Activated naive CD8-positive, alpha-beta T cell treated with anti-CD3 and anti-CD28 coated beads for 36 hours (primary cell): ENCODE measurements at places on chromosomes 4 and X. TPM values are rescaled to one million over a fixed set of nuclear protein-coding genes. Genes with fewer than 3 reads are reported as not detected.
A peak's percentile ranks its signal among the peaks of the same experiment; 100 is the strongest.

DNA sequence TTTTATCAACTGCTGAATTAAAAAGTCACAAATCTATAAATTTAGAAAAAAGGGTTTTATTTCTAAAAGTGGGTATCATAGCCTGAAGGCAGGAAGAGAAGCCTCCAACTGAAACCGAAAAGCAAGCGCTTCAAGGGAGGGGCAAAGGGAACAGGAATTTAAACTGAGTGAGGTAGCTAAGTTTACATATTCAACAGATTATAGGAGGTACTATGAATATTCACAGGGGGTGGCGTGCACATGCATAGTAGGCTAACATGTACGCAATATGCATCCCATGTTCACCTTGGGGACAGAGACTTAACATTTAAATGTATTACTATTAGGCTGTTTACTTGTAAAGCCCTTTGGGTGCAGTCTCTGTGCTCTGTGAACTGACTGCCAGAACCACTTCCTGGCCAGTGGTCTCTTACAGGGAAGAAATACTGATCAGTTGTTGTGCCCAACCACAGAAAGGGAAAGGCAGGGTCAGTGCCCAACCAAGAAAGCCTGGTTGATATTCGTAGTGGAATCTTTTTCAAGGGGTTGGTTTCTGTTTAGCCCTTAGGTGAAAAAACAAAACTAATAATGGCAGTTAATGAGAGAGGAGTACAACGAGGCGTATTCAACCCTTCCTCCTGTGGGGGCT is 168.7 kb upstream of the GALNTL6 start:
- no peak overlapping the region for H3K27ac ChIP-seq
- no peaks in the 10 kb centered on the region for H3K27me3 ChIP-seq
- no peaks in the 10 kb centered on the region for H3K36me3 ChIP-seq
- peak; percentile 4 for DNase-seq
- H3K4me3 ChIP-seq, result no peak overlapping the region

The DNAAF6 gene
- not detected for total RNA-seq

The OTUD6A gene
- not detected for total RNA-seq

The USP17L30 gene
- total RNA-seq, result not detected

DNA sequence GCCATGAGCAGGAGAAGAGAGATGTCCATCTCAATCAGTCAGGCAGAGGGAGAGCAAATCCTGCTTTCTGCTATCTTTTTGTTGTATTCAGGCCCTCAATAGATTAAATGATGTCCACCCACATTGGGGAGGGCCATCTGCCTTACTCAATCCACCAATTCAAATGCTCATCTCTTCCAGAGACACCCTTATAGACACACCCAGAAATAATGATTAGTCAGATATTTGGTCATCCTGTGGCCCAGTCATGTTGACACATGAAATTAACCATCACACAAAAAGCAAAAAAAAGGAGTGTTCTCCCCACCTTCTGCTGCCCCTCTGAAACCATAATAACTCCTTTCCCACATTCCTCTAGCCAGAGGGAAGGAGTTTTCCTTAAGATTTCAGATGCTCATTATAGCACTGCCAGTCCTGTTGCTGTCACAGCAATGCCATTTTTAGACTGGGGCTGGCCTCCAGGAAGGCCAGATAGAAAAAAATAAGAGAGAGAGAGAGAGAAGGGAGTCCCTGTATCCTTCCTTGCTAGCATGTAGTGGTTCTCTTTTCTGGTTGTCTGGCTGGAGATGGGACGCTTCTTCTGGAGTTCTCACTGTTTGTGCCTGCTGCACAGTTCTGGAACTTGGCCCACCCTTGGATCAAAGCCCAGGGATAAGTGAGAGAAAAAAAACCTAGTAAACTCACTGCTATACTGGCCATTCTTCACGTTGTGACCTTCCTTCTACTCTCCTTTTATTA is 177.7 kb downstream of the RBM46 start:
- DNase-seq, result no peak
- no peaks in the 10 kb centered on the region for H3K36me3 ChIP-seq
- H3K4me3 ChIP-seq, result no peak overlapping the region
- no peak overlapping the region for H3K27ac ChIP-seq
- H3K4me1 ChIP-seq, result no peaks in the 10 kb centered on the region
- H3K27me3 ChIP-seq, result peaks cover 4% of the 10 kb centered on the region

DNA sequence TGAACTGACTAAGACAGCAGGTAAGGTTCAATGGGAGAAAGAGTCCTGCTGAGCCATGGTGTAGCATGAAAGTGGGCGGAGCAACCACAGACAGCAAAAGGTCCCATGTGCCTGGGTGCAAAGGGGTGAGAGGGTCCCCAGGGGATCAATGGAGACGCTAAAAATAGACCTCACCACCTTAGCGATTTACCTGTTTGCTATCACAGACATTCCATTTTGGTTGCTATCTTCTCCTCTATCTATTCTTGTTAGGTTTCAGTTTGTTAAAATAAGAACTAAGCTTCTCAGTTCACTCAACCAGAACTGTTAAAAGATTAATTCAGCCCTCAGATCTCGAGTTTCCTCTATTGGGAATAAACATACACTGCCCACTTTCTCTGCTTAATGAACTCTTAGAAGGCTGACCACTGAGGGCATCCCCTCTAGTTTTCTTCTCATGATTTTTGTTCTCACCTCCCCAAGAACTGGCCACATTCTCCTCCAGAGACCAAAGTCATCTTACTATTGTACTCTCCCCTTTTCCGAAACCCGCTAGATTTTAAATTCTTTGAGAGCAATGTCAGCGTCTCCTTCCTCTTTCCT is 136.7 kb downstream of the PARM1 start:
- H3K4me1 ChIP-seq, result no peaks in the 10 kb centered on the region
- H3K4me3 ChIP-seq, result no peak overlapping the region
- no peaks in the 10 kb centered on the region for H3K27me3 ChIP-seq
- H3K27ac ChIP-seq, result no peak overlapping the region

The MAGEB10 gene
- total RNA-seq, result not detected

The P2RY4 gene
- total RNA-seq, result 0.12 TPM

DNA sequence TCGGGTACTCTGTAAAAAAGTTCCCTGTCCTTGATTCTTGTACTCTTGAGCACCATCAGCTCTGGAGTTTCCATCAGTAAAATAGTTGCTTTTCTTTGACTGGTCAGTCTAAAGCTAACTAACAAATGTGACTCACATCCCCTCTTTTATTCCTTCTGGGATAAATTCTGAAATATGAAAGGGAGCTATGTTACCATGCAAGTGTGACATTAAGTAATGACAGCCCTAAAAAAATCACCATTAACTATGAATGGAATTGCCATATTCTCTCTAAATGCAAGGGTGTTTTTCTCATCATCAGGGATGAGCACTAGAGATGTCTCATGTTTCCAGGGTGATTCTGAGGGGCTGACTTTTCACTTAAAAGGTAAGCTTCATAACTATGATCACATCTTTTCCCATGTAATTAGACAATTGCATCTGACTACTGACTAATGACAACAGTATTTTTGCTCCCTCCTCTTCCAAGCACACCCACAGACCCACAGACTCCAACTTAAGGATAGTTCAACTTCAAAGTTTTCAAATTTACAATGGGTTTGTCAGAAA is 26.9 kb upstream of the RASGEF1B start:
- H3K4me1 ChIP-seq, result peaks cover 33% of the 10 kb centered on the region
- no peaks in the 10 kb centered on the region for H3K27me3 ChIP-seq
- DNase-seq, result no peak
- no peak overlapping the region for H3K4me3 ChIP-seq

DNA sequence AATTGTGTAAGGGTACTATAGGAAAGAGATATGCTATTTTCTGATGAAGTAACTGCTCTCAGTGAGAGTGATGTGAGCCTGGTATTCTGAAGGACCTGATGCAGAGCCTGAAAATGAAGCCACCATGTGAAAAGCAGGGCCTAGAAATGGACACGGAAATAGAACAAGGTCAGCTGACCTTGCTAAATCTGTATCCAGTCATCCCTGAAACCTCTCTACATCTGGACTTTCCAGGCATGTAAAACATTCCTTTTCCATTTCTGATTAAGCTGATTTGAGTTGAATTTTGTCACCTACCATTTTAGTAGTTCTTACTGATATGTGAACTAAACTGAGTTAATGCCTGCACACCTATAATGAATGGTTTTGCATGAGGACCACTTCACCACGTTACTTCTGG is 72.4 kb upstream of the NEIL3 start:
- no peak overlapping the region for H3K4me3 ChIP-seq
- no peak overlapping the region for H3K27ac ChIP-seq
- H3K4me1 ChIP-seq, result no peaks in the 10 kb centered on the region
- no peak for DNase-seq
- H3K27me3 ChIP-seq, result no peaks in the 10 kb centered on the region

The TEX11 gene
- total RNA-seq, result not detected

DNA sequence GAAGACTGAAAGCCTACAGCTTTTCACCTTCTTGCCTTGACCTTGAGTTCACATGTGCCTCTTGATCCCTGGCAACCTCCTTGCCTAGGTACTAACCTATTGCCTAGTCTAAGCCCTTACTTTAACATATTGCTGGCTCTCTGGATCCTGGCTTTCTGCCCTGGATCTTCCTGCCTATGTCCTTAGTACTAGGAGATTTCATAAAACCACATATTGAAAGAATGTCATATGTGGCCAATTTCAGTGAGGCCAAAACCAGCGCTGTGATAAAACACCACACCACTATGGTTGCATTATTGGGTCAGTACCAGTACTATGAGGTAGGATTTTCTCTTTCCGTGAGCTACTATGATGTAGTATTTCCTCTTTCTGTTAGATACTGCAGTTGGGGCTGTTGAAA is 80.4 kb downstream of the CT47B1 start:
- H3K27me3 ChIP-seq, result no peaks in the 10 kb centered on the region
- no peak overlapping the region for H3K27ac ChIP-seq
- no peak overlapping the region for H3K4me3 ChIP-seq

DNA sequence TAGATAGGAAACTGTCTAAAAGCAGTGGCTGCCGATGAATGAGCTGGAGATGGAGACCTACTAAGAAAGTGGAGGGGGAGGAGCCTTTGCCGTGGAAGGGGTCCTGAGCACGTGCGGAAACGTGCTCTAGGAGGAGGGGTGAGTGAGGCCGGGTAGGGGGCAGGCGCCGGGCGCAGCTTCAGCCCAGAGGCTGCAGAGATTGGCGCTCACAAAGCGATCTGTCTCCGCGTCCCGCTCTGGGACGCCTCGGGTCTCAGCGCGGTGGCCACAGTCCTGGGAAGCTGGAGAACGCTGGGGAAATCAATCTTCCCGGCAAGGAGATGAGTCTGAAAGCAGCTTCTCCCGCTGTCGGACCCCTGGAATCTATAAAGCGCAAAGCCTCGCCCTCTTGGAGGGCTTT is 444 bp upstream of the ARHGAP6 start:
- H3K27me3 ChIP-seq, result peaks cover 78% of the 10 kb centered on the region
- peak overlapping the region; percentile 29 for H3K4me3 ChIP-seq
- H3K4me1 ChIP-seq, result peaks cover 2% of the 10 kb centered on the region
- no peak overlapping the region for H3K27ac ChIP-seq

DNA sequence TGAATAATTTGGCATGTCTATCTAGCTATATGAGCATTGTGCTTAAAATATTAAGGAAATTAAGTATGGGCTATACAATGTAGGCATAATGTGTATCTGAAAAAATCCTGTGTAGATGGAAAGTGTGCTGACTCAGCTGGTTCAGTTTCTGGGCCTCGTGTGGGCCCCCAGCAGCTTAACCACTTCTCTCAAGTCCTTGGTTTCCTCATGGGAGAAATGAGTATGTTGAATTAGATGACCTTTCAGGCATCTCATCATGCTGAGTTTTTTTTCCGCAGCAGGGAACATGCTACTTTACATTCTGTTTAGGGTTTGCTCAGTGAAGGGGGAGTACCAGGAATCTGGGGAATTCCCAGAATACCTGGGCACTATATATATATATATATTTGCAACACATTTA is 30.5 kb downstream of the RHOH start:
- H3K4me1 ChIP-seq, result peaks cover 88% of the 10 kb centered on the region
- peak overlapping the region; percentile 74 for H3K4me3 ChIP-seq
- H3K27me3 ChIP-seq, result peaks cover 3% of the 10 kb centered on the region
- H3K36me3 ChIP-seq, result peaks cover 80% of the 10 kb centered on the region
- H3K27ac ChIP-seq, result peak overlapping the region; percentile 95

The MAP9 gene
- 8.1 TPM for total RNA-seq

GRCh38 chr4:113243312-113243711 is 193.9 kb downstream of the ANK2 start:
- no peak overlapping the region for H3K27ac ChIP-seq
- no peaks in the 10 kb centered on the region for H3K4me1 ChIP-seq
- H3K27me3 ChIP-seq, result peaks cover 1% of the 10 kb centered on the region
- H3K4me3 ChIP-seq, result no peak overlapping the region

- no peak overlapping the region for H3K4me3 ChIP-seq
- H3K27ac ChIP-seq, result no peak overlapping the region
- no peaks in the 10 kb centered on the region for H3K27me3 ChIP-seq
- H3K36me3 ChIP-seq, result no peaks in the 10 kb centered on the region
Observed at GRCh38 chrX:19005909-19006308, 22.0 kb upstream of the PHKA2 start.

- H3K4me3 ChIP-seq, result no peak overlapping the region
- H3K27ac ChIP-seq, result no peak overlapping the region
- DNase-seq, result no peak
- H3K4me1 ChIP-seq, result no peaks in the 10 kb centered on the region
- no peaks in the 10 kb centered on the region for H3K36me3 ChIP-seq
Observed at GRCh38 chrX:17813277-17813676, 47.8 kb downstream of the RAI2 start.

The ADH6 gene
- not detected for total RNA-seq

DNA sequence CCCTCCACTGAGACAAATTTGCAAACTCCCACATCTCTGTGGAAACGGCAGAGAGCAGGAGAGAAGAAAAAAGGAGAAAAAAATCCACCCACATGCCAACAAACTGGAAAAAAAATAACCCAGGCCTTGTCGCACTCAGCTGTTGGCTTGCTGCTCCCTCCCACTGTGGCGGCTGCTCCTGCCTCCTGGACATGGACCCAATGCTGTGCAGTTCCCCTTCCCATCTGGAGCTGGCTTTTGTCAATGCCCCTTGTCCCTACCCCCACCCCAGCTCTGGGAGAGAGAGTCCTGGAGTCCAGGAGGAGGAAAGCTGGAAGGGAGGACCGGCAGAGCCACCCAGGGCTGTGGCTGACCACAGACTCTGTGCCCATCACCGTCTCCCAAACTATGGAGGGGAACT is 50.8 kb upstream of the IQSEC2 start:
- no peak overlapping the region for H3K27ac ChIP-seq
- H3K4me3 ChIP-seq, result no peak overlapping the region
- H3K4me1 ChIP-seq, result no peaks in the 10 kb centered on the region
- peaks cover 8% of the 10 kb centered on the region for H3K27me3 ChIP-seq

The RTL3 gene
- total RNA-seq, result not detected

- H3K27me3 ChIP-seq, result no peaks in the 10 kb centered on the region
- no peaks in the 10 kb centered on the region for H3K36me3 ChIP-seq
- no peaks in the 10 kb centered on the region for H3K4me1 ChIP-seq
- no peak for DNase-seq
Observed at GRCh38 chr4:146124023-146124680, 51.4 kb upstream of the LSM6 start.

DNA sequence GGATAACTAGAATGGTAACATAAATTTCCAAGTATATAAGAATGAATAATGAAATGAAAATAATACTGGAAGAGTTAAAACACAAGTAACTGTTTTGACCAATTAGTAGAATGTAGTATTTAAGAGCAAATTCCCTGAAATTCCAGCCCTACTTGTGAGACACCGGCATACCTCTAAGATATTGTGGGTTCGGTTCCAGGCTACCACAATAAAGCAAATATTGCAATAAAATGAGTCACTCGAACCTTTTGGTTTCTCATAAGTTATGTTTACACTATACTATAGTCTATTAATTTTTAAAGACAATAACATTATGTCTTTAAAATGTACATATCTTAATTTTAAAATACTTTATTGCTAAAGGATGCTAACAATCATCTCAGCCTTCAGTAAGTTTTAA is 15.2 kb upstream of the IQCM start:
- no peaks in the 10 kb centered on the region for H3K27me3 ChIP-seq
- no peaks in the 10 kb centered on the region for H3K4me1 ChIP-seq
- no peak overlapping the region for H3K4me3 ChIP-seq
- DNase-seq, result no peak
- H3K27ac ChIP-seq, result no peak overlapping the region
- no peaks in the 10 kb centered on the region for H3K36me3 ChIP-seq

The GC gene
- total RNA-seq, result not detected

The ANOS1 gene
- not detected for total RNA-seq

The PNMA6F gene
- not detected for total RNA-seq

The HSFX3 gene
- total RNA-seq, result not detected
